LHCN-M2 (cell line): ENCODE measurements at places on chromosomes 7 and 10.

DNA sequence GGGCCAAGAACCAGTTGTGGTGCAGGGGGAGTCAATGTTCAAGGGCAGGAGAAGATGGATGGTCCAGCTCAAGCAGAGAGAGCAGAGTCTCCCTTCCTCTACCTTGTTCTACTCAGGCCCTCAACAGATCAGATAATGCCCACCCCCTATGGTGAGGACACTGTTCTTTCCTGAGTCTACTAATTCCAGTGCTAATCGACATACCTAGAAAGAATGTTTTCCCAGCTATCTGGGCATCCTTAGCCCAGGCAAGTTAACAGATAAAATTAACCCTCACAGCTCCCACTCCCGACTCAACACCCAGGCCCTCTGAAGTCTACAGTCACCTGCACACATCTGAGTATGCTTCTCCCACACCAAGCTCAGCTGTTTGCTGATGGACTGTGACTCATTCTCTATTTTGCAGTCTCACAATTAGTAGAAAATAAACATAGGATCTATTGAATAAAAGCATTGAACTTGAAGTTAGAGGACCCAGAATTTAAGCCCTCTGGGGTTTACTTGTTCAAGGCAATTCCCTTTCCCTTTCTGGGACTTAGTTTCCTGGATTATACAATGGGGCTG lies 17.1 kb downstream of the COL13A1 start:
- DNase-seq = no peak

- DNase-seq = no peak
These were observed 14.4 kb upstream of the KIF5B start for GRCh38 chr10:32070645-32071044.

- DNase-seq = peak; percentile 35
These were observed 144.2 kb downstream of the CTTNBP2 start for GRCh38 chr7:117728890-117729624.

GRCh38 chr10:16478801-16479200 lies 42.0 kb downstream of the PTER start:
- DNase-seq = no peak

DNA sequence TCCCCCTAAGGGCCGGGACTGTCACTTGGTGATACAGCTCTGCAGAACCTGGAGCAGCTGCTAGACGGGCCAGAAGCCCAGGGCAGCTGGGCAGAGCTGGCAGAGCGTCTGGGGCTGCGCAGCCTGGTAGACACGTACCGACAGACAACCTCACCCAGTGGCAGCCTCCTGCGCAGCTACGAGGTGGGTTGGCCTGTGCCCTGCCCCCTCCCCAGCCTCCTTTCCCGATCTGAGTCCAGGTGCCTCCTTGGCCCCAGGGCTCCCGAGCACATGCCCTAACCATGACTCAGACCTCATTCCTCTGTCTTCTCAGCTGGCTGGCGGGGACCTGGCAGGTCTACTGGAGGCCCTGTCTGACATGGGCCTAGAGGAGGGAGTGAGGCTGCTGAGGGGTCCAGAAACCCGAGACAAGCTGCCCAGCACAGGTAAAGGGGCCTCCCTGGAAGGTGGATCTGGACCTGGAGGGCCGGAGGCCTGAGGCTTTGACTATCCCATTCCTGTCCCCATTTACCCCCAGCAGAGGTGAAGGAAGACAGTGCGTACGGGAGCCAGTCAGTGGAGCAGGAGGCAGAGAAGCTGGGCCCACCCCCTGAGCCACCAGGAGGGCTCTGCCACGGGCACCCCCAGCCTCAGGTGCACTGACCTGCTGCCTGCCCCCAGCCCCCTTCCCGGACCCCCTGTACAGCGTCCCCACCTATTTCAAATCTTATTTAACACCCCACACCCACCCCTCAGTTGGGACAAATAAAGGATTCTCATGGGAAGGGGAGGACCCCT lies 6.4 kb downstream of the NFKB2 start:
- DNase-seq = peak; percentile 11

DNA sequence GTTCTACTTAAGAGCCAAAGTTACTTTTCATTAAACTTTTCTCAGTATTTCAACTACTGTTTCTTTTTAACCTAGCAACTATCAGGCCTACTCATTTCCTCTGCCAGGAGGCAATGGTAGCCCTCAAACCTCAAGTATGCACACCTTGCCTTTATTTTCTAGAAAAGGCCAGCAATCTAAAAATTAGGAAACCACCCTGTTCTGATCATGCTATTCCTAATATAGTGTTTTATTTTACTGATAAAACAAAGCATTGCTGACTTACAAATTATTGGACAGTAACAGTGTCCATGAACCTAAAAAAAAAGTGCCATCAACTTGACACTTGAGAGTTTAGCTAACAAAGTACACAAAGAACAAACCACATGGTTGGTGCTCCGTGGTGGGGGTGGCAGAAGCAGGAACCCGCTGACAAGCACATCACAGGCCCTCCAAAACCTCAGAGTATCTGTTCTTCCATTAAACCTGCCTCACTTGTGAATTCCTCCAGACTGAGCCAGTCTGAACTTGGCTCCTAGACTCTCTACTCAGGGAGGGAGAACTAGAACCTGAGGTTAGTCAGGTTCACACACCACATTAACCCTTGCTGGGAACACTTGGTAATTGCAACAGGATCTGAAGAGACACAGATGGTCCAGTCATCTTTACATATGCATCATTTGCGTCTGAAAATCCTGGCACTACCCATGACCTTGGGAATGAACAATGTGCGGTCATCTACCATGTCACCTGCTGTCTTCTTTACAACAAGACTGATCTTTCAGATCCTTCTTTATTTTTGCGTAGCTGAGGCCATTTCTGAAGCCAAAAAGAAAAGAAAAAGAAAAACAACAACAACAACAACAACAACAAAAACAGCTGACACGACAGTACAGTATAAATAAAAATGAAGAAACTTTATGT lies 31.9 kb downstream of the PIP4K2A start:
- peak; percentile 65 for DNase-seq

DNA sequence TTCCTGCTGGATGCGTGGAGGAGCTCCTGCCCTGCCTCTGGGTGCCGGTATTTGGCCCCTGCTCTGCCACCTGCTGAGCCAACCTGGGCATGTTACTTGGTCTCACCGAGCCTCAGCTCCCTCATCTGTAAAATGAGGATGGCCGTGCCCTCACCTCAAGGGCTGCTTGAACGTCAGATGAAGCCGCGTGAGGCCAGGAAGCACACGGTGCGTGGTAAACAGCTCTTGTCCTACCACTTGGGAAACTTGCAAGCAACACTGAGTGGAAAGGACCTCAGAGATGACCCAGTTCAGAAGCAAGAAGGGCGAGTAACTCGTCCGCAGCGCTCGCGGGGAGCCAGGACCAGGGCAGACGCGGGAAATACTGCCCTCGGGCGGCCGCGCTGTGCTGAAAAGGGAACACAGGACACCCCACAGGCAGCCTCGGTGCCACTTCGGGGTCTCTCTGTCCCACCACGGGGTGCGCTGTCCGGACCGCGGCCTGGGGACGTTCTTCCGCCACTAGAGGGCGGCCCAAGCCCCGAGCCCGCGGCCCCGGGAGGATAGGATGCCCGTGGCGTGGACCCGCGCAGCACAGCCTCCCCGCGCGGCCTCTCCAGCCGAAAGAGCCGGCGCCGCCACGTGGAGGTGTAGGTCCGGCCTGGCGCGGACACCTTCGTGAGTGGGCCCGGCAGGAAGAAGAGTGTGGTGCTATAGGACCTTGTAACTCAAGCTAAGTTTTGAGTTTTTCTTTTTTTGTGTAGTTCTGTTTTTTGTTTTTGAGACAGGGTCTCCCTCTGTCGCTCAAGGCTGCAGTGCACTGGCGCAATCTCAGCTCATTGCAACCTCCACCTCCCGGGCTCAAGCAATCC lies 94.1 kb downstream of the PRKAG2 start:
- DNase-seq = peak; percentile 71

GRCh38 chr10:113041324-113041723 lies 91.3 kb downstream of the TCF7L2 start:
- DNase-seq = no peak

DNA sequence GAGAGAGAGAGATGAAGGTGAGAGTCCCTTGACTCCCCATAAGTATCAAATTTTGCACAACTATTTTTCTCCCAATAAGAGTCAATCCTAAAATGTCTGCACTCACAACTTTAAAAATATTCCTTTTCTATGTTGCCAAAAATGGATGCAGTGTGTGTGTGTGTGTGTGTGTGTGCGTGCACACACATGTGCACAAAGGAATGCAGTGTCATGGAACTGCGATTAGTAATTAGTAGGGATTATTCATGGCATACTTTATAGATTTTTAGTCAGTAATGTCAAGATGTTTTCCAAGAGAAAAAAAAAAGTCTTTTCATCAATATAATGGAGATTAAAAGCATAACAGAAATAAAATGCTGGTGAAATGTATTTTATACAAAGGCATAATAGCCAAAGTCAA lies 179.1 kb upstream of the LRRTM3 start:
- DNase-seq = peak; percentile 5

DNA sequence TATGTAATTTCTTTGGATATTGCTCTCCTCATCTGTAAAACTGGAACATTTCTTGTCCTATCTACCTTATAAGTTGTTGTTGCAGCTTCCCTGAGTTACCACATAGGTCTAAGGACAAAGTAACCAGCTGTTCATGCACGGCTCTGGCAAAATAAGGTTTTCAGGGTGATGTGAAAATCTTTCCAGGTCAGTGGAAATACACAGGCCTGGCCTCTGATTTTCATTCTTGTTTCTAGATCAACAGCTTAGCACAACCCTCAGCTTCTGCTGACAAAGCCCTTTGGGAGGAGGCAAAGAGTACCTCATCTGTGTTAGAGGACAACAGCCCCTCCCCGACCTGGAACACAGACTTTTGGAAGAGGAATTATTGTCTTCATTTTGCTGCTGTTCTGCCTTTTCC lies 117.5 kb upstream of the AGK start:
- DNase-seq = no peak

GRCh38 chr7:136056651-136057231 lies 79.6 kb upstream of the MTPN start:
- DNase-seq = no peak

GRCh38 chr10:112535531-112535951 lies 88.5 kb downstream of the VTI1A start:
- no peak for DNase-seq

GRCh38 chr10:60963441-60964256 lies 19.7 kb upstream of the RHOBTB1 start:
- peak; percentile 81 for DNase-seq

- DNase-seq = no peak
These were observed 35.4 kb upstream of the ARMS2 start for GRCh38 chr10:122419016-122419415.

DNA sequence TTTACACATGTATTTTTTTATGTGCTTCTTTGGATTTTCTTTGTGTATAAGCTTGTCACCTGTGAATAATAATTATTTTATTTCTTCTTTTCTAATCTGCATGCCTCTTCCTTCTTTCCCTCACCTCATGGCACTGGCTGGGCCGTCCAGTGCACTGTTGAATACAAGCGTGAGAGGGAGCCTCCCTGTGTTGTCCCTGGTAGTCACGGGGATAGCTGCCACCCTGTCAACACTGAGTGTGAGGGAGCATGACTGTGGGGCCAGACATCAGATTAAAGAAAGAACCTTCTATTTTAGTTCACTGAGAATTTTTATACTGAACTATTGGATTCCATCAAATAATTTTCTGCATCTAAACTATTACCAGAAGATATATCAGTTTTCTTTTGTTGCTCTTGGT lies 187.9 kb downstream of the CDC14C start:
- no peak for DNase-seq

DNA sequence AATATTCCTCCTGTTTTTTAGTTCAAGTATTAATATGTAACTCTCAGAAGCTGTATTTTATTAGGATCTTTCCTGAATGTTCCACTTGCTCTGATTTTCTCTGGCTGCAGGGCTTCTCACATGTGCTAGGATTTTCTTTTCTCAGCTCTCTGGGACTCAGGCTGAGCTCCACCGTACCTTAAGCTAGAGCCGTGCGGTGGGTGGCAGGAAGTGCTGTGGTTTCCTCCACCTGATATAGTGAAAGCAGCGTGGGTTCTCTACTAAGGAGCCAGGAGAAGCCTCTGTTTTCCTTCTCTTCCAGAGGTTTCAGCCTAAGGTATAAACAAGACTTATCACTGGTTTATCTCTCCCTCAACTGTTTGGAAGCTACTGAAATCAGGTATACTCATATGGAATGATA lies 433.6 kb downstream of the NRG3 start:
- no peak for DNase-seq

GRCh38 chr10:12509794-12510100 lies 160.4 kb downstream of the CAMK1D start:
- DNase-seq = no peak

GRCh38 chr7:66919304-66919703 lies 1.7 kb upstream of the TMEM248 start:
- DNase-seq = no peak

DNA sequence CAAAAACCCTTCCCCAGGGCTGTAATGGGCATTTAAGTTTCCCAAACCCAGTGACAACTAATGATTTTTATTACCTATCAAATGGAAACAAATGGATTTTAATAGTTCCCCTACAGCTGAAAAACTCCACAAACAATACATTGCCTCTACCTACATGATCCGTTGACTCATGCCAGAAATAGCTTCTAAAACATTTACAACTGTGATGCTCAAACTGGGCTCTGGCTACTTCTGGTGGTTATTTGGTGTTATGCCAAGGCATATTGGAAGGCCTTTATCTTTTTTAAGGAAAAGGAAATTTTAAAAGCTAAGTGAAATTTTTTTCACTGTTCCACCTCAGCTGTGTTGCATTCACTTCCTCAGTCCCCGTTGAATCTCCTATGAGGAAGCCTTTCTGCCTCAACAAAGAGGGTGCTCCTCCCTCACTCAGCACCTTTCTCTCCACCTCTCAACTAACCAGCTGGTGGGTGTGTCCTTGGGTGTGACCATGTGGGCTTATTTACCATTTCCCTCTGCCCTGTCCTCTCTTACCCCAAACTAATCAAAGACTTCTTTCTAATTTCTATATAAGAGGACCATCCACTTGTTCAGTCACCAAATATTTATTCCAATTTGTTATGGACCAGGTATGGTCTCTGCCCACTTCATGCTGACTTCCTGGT lies 82.9 kb downstream of the PRTFDC1 start:
- no peak for DNase-seq

- DNase-seq = peak; percentile 72
These were observed 14.6 kb upstream of the FZD1 start for GRCh38 chr7:91249506-91250233.

- DNase-seq = no peak
These were observed 463.9 kb downstream of the PTPRN2 start for GRCh38 chr7:158123753-158124152.

- DNase-seq = no peak
These were observed 21.6 kb downstream of the TAS2R41 start for GRCh38 chr7:143499246-143499645.

GRCh38 chr10:23755556-23755955 lies 316.7 kb downstream of the OTUD1 start:
- DNase-seq = no peak

DNA sequence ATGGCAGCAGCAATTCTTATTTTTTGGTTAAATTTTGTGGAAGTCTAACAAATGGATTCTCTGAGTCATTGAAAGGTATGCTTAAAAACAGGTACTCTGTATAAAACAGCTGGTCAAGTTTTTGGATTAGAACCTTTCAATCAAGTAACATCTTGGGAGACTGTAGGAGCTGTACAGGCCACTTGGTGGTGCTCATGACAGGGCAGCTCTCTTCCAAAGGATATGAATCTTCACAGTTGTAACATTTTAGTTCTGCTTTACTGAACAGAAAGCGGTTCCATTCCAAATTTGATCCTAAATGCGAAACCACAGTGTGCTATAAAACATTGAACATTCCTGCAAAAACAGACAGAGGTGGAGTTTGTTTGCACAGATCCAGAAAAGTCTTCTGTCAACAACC lies 44.5 kb upstream of the AGR3 start:
- DNase-seq = peak; percentile 71
